ENCODE measurements at places on chromosomes 1 and 21. TPM values are rescaled to one million over a fixed set of nuclear protein-coding genes. Genes with fewer than 3 reads are reported as not detected.

SPRR2D gene
- 2.6 TPM for polyA plus RNA-seq

COL16A1 gene
- 358 TPM for polyA plus RNA-seq

SPRR2E gene
- 0.77 TPM for polyA plus RNA-seq

ARTN gene
- not detected for polyA plus RNA-seq

PPFIA4 gene
- polyA plus RNA-seq = 3.3 TPM

KRTAP12-1 gene
- polyA plus RNA-seq = not detected
